ENCODE measurements at places on chromosomes 6 and 20. TPM values are rescaled to one million over a fixed set of nuclear protein-coding genes. Genes with fewer than 3 reads are reported as not detected.

The ZC2HC1B gene
- not detected for polyA plus RNA-seq

The MROH8 gene
- polyA plus RNA-seq: 11.1 TPM

The SCRT2 gene
- polyA plus RNA-seq: 8.2 TPM

The KIF6 gene
- 2.4 TPM for polyA plus RNA-seq

The DEFB127 gene
- not detected for polyA plus RNA-seq

The OR2B6 gene
- polyA plus RNA-seq: not detected

The OPRL1 gene
- 23.4 TPM for polyA plus RNA-seq

The KHDRBS2 gene
- polyA plus RNA-seq: 10.3 TPM

The TGM3 gene
- 0.39 TPM for polyA plus RNA-seq
